H9 (cell line): ENCODE measurements at places on chromosomes 6 and 20.
A peak's percentile ranks its signal among the peaks of the same experiment; 100 is the strongest.

DNA sequence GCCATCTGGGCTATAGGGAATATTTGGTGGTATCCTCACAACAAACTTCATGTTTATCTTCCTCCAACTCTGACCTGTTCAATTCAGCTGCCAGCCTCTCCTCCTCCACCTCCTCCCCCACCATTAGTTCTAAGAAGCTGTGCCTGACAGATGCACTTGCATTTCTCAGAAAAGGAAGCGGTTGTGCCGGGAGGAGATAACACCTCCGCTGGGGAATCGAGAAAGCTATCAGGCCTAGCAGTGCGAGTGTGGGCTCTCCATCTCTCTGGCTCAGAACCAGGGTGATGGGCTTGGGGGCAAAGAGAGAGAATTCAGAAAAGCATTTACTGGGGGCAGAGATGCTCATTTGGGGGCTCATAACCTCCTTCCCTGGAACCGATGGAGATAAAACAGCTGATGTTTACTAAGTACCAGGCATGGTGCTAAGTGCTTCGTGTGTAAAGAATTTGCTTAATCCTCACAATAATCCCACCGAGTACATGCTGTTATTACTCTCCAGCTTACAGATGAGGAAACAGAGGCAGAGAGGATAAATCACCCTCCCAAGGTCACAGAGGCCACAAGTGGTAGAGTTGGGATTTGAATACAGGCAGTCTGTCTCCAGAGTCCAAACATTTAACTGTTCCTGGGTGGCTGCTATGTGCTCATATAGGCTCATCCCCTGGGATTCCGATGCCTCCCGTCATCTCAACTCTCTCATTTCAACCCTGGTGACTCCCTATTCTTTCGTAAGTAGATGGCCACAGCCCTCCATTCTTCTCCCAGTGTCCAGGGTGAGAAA, 38.3 kb downstream of the COX4I2 start:
- no peak for DNase-seq

DNA sequence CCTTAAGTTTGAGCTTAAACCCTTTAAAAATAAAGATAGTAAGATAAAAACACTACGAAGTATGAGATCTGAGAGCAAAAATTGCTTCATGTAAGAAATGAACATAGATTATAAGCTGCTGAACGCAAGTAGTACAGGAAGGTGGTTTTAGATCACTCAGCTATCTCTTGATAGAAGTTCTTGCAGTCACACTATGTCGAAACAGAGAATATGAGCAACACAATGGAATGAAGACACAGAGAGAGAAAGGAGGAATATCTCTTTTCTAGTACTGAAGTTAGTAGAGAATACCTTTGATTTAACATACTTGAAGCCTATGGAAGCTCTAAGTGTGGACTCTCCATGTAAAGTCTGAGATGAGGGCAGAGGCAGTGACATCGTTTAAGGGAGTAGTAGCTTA, 162.7 kb downstream of the CDK19 start:
- no peak for DNase-seq

- no peak for DNase-seq
Measured at GRCh38 chr6:72267470-72267869, 354.4 kb upstream of the KCNQ5 start.

GRCh38 chr6:74549746-74550145, 656.1 kb downstream of the COL12A1 start:
- peak; percentile 45 for DNase-seq

DNA sequence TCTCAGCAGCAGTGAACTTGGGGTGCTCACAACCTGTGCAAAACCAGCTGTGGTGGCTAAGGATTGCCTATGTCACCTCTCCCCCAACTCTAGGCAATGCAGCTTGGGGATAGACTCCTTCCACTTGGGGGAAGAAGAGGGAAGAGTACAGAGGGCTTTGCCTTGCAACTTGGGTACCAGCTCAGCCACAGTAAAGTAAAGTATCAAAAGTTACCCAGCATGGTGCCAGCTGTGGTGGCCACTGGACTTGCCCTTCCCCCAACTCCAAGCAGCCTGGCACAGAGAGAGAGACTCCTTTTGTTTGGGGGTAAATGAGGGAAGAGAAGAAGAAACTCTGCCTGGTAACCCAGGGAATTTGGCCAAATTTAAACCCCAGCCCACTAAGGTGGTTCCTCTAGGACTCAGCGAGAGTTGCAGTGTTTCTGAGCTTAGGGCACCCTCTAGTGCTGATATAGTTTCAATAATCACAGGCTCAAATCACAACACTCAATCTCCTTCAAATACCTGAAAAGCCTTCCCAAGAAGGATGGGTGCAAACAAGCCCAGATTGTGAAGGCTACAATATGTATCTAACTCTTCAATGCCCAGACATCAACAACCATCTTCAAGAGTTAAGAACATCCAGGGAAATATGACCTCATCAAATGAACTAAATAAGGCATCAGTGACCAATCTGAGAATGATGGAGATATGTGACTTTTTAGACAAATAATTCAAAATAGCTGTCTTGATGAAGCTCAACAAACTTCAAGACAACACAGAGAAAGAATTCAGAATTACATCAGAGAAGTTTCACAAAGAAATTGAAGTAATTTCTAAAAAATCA, 7.6 kb upstream of the DEFB129 start:
- DNase-seq, result peak; percentile 31

GRCh38 chr6:94376876-94377275, 957.5 kb upstream of the EPHA7 start:
- DNase-seq, result no peak

GRCh38 chr6:72789145-72789544, 167.3 kb downstream of the KCNQ5 start:
- no peak for DNase-seq
